ENCODE measurements at places on chromosomes 7 and 10.
A peak's percentile ranks its signal among the peaks of the same experiment; 100 is the strongest.

- no peak for DNase-seq
Measured at GRCh38 chr7:136193940-136194339, 216.8 kb upstream of the MTPN start.

GRCh38 chr10:76911184-76911583, 726.4 kb downstream of the KCNMA1 start:
- no peak for DNase-seq

- no peak for DNase-seq
Measured at GRCh38 chr10:89003344-89003743, 12.7 kb downstream of the FAS start.

DNA sequence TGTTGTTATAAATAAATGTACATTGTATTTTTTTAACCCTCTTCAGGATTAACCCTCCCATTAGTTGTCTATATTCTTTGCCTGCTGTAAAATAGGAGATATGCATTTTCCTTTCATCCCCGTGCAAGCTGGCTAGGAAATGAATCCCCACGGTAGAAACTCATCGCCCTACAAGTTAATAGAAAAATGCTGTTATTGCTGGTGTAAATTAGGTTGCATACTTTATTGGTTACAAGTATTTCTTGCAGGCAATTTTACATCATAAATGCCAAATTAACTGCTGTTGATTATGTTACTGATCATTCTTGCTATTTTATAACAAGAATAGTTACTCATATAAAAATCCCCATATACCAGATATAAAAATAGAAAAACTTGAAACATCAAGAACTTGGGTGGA, 454.2 kb upstream of the KLF6 start:
- no peak for DNase-seq

DNA sequence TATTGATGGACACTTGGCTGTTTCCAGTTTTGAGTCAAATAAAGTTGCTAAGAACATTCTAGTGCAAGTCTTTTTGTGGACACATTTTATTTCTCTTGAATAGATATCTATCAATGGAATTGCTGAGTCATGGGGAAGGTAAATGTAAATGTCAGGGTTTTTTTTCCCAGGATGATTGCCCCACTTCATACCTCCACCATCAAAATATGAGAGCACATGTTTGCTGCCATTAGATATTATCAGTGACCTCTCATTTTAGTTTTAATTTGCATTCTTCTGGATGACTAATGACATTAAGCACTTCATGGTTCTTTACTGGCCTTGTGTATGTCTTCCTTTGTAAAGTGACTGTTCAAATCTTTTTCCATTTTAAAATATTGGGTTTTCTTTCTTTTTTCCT, 45.7 kb downstream of the PAPSS2 start:
- DNase-seq = no peak

DNA sequence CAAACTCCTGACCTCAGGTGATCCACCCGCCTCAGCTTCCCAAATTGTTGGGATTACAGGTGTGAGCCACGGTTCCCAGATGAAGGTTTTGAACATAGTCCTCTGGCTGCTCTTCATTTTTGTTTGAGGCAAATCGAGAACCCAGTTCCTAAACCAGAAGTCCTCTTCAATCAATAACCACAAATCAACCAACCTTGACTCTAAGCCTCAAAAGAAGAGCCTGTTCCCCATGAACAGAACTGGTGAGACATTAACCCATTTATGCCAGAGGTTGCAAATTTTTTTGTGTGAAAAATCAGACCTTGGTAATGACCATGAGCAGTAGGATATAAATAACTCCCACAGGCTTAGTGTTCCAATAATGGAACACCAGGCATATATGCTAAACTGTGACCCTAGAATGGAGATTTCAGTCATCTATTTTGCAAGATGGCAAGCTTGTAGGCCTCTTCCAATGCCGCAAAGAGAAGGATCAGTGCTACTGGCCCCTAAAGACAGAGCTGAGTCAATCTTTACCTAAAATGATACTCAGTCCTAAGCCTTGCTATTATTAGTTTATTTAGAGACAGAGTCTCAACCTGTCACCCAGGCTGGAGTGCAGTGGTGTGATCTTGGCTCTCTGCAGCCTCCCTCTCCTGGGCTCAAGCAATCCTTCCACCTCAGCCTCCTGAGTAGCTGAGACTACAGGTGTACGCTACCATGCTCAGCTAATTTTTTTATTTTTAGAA, 15.9 kb downstream of the KPNA7 start:
- no peak for DNase-seq

- no peak for DNase-seq
Measured at GRCh38 chr7:47307311-47307710, 274.6 kb downstream of the TNS3 start.

DNA sequence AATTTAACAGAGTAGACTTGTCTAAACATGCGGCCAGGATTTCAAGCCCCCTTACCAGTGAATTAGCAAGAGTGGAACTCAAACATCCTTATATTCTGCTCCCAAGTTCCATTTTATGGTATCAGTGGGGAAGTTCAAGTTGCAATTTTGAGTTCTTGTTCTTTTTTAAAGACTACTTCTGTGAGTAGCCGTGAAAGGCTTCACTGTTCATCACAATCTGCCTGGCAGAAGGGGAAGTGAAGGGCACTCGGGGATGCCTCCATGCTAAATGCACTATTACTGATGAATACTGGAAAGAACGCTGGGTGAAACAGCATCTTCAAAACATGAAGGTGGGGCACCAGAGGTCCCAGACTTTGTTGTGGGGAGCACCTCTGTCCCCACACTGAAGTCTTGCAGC, 22.4 kb upstream of the FGL2 start:
- no peak for DNase-seq

GRCh38 chr10:52257692-52258075, 56.4 kb upstream of the DKK1 start:
- DNase-seq = no peak

- no peak for DNase-seq
Measured at GRCh38 chr7:31145339-31145738, 93.2 kb downstream of the ADCYAP1R1 start.

- no peak for DNase-seq
Measured at GRCh38 chr7:112213735-112214134, 7.2 kb downstream of the ZNF277 start.

DNA sequence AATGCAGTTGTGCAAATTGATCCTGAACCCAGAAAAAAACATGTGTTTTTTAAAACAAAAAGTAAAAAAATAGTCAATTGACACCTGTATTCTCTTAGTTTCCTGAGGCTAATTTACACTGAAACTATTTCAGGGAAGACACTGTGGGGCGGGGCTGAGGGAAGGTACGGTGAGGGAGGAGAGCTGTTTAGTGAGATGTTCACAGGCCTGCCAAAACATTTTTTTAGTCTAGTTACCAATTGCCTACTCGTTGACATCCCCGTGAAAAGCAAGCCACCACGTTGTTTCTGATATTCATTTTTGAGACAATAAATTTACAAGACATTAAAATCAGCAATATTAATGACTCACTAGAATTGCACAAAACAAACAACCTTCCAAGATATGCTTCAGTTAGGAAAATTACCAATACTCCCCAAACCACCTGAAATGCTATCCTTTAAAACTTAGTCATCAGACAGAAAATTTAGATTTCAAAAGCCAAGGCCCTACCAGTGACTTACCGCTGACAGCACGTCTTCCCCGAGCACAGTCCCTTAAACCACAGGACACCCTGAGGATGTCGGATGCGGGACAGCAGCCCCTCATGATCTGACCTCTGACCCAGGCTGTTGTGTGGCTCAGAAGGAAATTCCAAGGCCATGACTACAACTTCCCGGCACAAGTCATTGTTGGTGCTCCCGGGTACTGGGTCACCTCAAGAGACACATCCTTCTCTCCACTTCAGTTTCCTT, 279.2 kb downstream of the PRPF18 start:
- no peak for DNase-seq

GRCh38 chr10:124728830-124729661, 15.1 kb downstream of the FAM53B start:
- no peak for DNase-seq

GRCh38 chr10:93703841-93704240, 1.4 kb upstream of the FRA10AC1 start:
- DNase-seq = no peak

DNA sequence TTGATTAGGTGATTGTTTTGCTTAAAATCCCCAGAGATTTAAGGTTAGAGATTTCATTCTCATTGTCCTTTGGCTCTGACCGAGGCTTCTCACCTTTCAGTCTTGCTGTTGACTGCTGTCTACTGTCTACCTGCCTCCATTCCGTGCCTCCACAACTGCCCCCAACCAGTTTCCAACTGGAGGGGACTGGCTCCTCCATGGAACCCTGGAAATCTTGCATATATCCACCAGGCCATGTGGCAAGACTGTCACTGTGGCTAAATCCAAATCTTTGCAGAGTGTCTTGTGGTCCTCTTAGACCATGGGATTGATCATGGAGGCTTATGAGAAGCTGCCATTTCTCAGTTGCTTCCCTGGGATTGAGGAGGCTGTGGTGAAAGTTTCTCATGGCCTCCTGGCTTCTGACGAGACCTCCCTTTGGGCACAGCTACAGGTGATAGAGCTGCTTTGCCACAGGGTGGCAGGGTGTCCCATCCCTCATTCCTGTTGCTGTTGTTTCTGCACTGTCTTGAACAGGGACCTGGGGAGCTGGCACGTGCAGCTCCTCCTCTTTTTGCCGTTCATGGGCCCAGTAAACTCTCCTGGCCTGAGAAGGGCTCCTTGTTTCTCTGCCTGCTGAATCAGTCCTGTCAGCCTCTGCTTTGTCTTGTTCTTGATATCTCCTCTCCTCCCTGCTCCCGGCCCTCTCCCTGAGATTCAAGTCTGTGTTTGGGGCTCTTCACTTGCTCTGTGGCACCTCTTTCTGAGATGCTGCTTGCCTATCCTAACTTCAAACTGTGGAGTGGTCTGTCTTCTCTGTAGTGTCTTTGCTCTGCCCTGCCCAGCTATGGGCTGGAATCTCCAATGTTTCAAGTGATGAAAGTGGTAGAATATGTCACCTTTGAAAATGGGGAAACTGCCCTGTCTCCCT, 63.6 kb upstream of the IGFBP3 start:
- DNase-seq = no peak

- no peak for DNase-seq
Measured at GRCh38 chr7:152751449-152752141, 8.0 kb upstream of the ACTR3B start.

- DNase-seq = peak; percentile 17
Measured at GRCh38 chr10:122648599-122649428, 50.8 kb downstream of the C10orf120 start.

DNA sequence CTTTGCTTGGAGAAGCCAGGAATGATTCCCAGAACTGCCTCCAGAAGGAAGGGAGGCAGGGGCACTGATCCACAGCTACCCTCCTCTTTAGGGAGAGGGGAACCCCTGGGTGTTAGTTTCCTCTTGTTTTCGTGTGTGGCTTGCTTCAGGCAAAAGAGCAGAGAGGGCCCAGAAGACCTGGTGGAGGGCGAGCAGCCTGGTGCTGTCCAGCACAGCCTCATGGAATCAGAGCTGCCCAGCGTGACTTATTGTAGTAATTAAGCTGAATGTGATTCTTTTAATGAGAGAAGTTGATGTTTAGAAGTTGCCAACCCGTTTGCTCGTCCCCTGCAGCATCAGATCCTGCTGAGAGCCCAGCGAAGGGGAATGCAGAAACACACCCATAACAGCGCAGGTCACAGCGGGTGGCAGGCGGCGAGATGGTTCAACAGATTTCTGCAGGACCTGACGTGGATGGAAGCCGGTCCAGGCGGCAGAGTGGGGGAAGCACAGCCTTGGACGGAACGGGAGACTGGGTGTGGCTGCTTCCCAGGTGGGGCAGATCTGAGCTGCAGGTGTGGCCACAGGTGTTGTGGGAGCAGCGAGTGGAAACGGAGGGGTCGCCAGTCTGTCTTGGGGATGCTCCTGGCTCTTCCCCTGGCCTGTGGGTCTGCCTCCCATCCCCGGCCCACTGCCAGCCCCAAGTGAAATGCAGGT, 53.7 kb upstream of the SHH start:
- no peak for DNase-seq

GRCh38 chr10:29922892-29923291, 136.5 kb downstream of the JCAD start:
- no peak for DNase-seq

DNA sequence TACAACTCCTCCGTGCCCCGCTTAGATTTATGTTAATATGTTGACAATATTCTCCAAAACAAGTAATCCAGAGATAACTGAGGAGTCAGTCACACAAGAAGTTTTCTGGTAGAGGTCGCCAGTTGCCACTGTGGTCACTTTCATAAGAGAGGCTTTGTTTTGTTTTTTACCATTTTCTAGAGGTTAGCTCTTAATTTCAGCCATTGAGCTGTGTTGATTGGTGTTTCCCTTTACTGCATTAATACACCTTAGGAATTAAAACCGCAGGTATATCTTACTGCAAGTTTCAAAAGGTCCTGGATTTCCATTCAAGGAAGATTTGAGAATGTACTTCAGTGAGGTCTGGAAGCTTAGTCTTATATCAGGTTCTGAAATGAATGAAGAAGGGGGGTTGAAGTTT, 3.5 kb downstream of the BMI1 start:
- no peak for DNase-seq

GRCh38 chr7:131636092-131636491, 79.7 kb upstream of the PODXL start:
- no peak for DNase-seq

DNA sequence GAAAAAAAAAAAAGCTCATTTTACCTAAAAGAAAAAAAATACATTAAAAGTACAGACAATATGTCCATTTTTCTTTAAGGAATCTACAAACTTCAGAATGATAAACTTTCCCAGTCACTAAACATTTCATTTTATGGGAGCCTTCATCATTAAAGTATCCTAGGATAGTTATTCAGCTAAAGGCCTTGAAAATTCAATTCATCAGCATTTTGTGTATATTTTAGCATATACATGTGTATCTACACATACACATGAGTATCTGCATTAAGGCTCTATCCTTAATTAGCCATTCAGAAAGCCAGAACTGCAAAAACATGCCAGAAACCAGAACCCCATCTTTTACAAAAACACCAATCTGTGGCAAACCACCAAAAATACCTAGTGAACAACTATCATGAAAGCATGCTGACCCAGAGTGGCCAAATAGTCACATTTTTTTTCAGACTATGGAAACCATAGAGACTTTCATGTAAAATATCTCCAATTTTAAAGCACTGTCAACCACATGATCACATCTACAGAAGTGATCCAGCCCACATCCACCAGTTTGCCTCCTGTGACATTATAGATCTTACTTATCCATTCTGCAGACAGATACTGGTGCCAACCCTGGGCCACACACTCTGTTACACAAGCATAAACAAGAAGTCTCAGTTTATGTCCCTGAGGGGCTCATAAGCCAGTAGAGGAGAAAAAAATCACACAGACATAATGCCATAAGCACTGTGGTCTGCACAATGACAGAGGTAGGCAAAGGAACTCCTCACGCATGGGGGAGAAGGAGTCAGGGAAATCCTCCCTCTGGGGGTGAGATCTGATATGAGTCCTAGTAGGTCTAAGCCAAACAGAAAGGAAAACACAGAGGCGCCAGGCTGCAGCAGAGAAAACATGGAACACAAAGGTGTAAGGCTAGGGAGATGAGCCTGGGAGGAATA, 79.2 kb downstream of the SRPK2 start:
- DNase-seq = no peak
